ENCODE measurements at places on chromosomes 4 and X.

DNA sequence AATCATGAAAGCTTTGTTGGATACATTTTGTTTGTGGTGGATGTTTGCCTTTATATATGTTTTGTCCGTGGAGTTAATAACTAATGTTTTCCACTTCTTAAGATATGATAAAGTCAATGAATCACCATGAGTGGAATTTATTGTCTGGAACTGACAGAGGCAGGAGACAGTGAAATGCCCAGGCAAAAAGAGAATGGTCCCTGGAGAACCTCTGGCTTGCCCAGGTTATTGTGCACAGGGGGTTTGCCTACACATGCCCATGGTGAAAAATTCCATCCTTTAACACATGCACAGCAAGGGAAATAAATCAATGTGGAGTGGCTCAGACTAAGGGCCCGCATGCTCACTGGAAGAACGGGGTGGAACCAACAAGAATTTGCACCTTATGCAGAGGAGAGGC lies 964.3 kb upstream of the GRIA3 start:
- no peak for DNase-seq

DNA sequence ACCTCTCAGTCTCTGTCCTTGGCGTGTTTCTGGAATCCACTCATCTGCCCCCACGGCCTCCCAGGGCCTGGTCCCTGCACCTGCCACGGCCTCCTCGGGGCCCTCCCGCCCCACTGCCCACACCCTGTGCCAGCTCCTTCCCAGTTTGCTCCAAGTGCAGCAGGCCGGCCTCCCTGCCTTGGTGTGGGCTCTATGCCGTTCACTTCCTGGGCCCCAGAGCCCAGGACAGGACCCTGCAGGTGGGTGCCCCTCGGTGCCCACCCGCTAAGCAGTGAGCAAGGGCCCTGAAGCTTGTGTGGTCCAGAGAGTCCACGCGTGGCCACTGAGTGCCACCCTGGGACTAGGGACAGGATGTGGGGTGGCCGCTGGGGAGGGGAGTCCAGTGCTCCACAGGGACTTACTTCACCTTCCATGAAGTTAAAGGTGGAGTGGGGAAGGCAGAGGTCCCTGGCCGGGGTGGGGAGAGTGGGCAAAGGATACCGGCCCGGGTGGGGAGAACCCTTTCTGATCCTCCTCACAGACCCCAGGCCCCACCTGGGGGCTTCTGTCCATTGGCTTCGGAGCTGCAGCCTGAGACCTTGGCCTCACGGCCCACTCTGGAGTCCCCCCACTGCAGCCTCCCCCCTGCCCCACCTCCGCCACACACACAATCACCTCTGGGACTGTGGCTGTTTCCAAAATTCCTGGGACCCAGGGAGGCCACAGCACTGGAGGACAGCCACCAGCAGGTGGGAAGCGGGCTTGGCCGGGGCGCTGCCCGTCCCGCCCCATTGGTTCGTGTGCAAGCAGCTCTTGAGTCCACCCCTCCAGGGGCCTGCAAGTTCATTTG lies 60.0 kb upstream of the NKX1-1 start:
- DNase-seq: no peak

DNA sequence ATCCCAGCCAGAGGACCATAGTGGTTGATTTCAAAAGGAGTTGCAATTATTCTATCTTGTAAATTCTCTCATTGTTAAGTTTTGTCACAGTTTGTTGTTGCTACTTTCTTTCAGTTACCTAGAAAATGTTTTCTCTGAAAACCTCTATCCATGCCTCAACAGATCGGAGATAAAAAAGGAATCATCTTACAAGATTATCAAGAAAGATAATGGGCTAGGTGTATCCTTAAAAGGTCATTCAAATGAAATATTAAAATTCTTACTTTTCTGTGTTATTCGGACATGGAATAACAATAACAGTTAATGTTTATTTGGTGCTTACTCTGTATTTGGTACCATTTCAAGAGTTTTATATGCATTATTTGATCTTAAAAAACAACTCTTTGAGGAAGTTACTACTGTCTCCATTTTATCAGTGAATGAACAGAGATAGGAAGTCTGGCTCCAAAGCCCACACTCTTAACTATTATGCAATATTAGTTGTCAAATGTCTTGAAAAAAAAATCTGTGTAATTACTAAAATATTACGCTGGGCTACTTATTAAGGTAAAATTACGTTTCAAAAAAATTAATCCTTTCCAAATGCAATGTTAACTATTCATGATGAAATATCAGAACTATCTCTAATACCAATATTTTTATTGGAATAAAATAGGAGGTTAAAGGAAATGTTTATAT lies 97.5 kb downstream of the SNCA start:
- no peak for DNase-seq

- no peak for DNase-seq
Measured at GRCh38 chrX:144214651-144215050, 330.8 kb downstream of the UBE2NL start.

- no peak for DNase-seq
Measured at GRCh38 chrX:112802541-112802940, 38.1 kb downstream of the AMOT start.

All from cardiac muscle cell (in vitro differentiated cells and primary cell).